PC-3 (cell line): ENCODE measurements at places on chromosomes 4 and X.

DNA sequence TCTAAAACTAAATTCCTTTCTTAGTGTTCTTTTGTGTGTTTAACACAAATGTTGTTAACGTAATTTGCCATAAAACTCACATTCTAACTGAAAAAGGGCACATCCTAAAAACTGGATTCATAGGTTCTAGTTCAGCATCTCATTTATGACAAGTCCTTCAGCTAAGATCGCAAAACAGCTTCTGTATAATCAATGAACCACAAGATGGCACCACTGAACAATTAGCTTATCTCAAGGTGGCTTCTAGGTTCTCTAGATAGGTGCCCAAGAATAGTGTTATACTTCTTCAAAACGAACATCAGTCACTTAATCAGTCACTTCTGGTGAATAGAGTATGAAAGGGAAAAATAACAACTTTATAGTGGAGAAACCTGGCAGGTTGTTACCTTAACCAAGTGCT is 54.3 kb downstream of the NRK start:
- DNase-seq = peak; percentile 64

- no peak for DNase-seq
These were observed 115.5 kb downstream of the JADE1 start for GRCh38 chr4:128924951-128925350.

- no peak for DNase-seq
These were observed 194.4 kb downstream of the TMA16 start for GRCh38 chr4:163688856-163689255.

GRCh38 chr4:152997288-152997687 is 61.2 kb downstream of the FHDC1 start:
- no peak for DNase-seq

GRCh38 chr4:176261481-176261880 is 7.5 kb downstream of the ASB5 start:
- DNase-seq = no peak

DNA sequence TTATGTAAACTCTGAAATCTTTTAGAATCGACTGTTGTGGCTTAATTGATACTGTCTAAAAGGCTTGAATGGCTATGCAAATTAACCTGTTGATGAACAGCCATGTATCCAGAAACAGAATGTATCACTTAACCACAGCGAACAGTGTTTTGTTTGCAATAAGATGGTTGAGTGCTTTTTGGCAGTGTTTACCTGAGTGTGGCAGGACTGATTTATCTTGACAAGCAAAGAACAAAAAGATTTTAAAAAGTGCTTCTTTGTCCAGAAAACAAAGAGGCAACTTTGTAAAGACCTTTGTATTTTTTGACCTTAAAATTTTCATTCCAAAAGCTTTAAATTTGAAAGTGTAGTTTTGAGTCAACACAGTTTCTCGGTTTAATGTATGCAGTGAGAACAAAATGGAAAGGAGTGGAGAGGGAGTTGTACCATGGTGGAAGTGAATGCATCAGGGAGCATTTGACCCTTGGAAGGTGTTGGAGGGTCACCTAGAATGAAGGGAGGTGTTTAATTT is 18.0 kb downstream of the ARHGAP10 start:
- DNase-seq = no peak

GRCh38 chr4:6402566-6403399 is 69.6 kb downstream of the PPP2R2C start:
- no peak for DNase-seq

DNA sequence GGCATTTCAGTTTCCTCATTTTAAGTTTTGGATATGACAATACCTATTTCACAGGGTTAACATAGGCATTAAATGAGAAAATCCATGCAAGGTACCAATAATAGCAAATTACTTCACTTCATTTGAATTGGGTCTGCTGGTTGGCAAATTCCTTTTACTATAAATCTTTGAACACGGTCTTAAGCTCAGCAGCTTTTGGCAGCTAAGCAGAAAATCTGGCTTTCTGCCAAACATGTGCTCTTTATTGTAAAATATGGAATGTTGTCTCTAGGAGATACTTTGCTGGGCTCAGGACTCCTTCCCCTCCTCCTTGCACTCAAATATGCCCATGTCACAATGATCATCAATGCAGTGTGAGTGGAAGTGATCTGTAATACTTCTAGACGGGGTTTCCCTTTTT is 16.8 kb upstream of the DMP1 start:
- DNase-seq = no peak

- DNase-seq = no peak
These were observed 10.7 kb downstream of the USP9X start for GRCh38 chrX:41095908-41096307.

GRCh38 chr4:56940971-56941370 is 33.3 kb downstream of the REST start:
- DNase-seq = no peak

- no peak for DNase-seq
These were observed 419.8 kb upstream of the AMOT start for GRCh38 chrX:113260474-113260873.

GRCh38 chr4:95516528-95517017 is 32.2 kb downstream of the UNC5C start:
- DNase-seq = no peak

GRCh38 chr4:70925899-70926635 is 23.9 kb downstream of the MOB1B start:
- no peak for DNase-seq

DNA sequence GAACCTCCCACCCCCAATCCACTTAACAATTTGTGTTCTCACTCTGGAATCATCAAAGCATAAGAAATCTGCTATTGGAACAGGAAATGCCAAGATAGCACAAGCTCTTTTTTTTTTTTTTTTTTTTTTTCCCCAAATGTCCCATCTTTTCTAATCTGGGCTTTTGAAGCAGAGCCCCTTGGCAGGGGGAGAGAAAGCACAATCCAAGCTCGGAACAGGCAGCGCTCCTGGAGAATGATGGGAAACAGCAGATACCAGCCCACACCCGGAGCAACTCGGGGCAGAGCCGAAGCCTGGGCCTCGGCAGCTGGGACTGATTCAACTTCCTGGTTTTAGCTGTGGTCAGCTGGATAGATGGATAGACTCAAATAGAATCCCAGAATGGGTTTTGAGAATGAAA is 235.1 kb downstream of the QDPR start:
- DNase-seq = no peak

DNA sequence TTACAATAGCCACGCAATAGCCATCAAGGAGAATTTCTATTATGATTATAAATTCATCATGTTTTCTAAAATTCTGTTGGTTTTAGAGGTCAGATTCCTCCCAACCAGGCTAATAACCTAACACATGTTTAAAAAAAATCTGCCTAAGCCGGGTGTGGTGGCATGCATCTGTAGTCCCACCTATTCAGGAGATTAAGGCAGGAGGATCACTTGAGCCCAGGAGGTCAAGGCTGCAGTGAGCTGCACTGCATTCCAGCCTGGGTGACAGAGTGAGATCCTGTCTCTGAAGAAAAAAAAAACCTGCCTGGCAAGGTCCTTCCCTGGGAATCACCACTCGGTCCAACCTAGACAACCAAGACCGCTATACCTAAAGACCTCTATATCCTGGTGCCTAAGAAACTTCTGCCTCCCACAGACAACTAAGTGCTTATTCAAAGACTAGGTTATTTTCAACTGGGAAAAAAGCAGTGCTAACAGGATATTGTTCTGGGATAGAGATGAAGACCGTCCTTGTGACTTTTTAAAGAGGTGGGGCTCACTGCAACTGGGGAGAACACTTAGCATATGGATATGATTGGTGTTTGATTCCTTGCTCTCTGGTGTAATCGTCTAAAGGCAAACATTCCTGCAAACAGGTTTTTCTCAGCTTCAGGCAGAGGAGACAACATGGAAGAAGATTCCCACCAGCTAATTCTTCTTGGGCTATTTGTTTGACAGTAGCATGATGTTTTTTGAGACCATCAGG is 18.2 kb downstream of the ATP1B4 start:
- no peak for DNase-seq

- DNase-seq = peak; percentile 46
These were observed 55.7 kb downstream of the LINC00632 start for GRCh38 chrX:140765043-140765784.

DNA sequence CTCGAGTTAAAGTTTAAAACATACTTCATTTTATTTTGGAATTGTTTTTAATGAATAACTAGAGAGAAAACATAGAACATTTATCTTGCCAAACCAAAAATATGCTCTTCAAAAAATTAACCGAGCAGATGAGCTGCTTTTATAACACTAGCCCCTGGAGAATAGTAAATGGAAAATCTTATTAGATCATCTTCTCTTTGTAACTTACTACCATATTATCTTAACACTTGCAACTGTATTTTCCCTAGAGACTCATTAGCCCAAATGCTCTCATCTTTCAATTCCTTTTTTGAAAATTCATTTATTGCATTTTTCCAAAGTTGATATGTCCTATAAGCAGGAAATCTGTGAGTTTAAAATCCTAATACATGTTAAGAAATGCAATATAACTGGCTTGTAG is 143.3 kb downstream of the CAMK2D start:
- DNase-seq = no peak

- peak; percentile 59 for DNase-seq
These were observed 28.2 kb downstream of the ANXA5 start for GRCh38 chr4:121668368-121669162.

DNA sequence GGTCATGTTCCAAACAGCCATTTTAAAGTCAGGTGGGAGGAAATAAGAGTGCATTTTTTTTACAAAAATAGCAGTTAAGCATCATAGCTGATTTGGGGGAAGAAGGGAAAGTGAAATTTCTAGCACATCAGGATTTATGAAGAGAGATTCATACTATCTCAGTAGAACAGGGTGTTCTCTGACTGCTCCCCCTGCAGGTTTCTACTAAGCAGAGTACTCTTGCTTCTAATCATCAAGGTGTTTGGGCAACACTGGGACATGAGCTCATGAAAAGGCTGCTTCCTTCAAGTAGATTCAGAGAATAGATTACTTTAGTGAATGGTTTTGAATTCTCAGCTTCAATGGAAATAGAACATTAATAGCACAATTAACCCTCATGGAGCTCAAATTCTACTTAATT is 591.4 kb upstream of the PCDH10 start:
- DNase-seq = peak; percentile 13

GRCh38 chr4:153233761-153234371 is 29.6 kb downstream of the TRIM2 start:
- peak; percentile 90 for DNase-seq
